ENCODE measurements at places on chromosomes 3 and 15.

- DNase-seq: no peak
Observed at GRCh38 chr3:137669519-137670060, 94.5 kb upstream of the SOX14 start.

- no peak for DNase-seq
Observed at GRCh38 chr3:122435950-122436349, 20.1 kb upstream of the WDR5B start.

GRCh38 chr15:64461721-64462162 is 1.4 kb downstream of the ZNF609 start:
- DNase-seq: no peak

GRCh38 chr3:54878145-54878544 is 49.7 kb downstream of the LRTM1 start:
- no peak for DNase-seq

- no peak for DNase-seq
Observed at GRCh38 chr3:147414390-147415138, 5.4 kb downstream of the ZIC1 start.

DNA sequence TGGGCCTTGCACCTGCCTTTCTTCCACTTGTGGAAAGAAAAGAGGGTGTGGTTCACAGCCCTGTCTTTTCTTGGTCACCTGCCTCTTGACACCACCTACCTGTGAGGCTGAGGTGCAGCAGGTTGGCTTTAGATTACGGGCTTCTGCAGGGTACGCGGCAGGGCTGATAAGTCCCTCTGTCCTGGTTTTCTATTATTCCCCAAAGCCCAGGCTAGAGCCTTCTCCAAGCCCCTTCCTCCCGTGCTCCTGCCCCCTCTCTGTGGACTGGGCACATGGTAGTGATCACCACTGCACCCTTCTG is 44.8 kb upstream of the HACD2 start:
- DNase-seq: no peak

DNA sequence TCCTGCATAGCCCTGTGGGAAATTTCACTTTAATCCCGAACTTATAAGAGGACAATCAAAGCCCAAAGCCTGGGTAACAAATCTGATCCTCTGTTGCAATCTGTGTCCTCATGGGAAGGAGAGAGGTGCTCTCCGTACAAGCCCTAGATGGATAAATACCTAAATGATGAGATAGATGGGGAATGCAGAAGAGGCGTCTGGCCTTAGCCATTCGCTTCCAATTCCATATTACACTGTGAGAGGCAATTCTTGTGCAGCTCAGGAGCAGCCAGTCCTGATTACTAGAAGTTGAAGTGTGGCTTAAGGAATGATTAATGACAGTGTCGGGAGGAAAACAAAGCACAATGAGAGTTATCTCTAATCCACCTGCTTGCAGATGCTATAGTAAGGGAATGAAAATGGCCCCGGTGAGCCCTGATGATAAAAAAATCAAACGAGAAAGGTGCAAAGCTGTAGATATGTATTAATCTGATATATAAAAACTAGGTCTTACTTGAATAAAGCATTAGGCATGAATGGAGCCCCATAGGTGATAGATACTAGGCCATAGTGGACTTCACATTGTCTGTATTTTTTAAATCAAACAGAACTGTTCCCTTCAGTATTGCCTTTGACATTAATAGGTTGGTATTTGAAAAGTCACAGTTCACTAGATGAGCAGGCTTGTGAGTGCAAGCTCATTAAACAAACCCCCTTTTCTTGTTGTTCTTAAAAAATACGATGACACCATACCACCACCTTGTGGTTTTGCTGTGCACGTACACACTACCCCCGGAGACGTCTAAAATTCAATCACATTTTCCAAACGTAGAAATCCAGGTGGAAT is 54.2 kb upstream of the TMCO5A start:
- DNase-seq: no peak

GRCh38 chr3:31341130-31341529 is 191.6 kb upstream of the STT3B start:
- no peak for DNase-seq

DNA sequence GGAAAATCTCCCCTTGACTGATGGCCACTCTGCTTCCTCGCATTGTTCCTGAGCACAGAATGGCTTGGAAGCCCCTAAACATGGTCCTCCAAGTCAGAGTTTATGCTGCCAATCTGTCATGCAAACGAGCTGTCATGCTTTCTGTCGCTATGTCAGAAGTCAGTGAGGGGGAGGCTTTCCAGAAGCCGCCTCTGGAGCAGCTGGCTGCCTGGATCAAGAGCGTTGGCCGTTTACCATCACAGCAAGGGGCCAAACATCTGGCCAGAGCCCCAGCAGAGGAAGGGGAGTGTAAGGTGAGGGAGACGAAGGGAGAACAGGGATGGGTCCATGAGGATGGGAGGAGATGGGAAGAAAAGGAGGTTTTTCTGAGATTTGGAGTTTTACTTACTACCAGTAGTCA is 372.6 kb upstream of the NR2F2 start:
- DNase-seq: no peak

DNA sequence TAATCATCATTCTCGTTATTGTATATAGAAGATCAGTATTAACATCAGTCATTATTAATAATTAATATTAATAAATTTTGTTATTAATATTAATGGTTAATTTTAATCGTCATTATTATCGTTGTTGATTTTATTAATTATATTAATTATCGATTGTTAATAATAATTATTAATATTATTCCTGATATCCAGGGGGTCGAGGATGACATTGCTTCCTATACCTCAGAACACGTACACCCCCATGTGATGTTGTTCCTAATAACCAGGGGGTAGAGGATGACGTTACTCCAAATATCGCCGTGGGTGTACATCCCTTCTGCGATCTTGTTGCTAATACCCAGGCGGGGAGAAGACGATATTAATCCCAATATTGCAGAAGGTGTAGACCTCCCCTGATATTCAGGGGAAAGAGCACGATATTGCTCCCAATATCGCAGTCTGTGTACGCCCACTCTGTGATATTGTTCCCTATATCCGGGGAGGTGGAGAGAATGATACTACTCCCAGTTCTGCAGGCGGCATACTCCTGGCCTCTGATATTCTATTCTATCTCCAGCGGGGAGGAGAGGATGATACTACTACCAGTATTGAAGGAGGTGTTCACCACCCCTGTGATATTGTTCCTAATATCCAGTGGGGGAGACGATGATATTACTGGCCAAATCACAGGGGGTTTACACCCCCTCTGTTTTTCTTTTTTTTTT is 22.3 kb upstream of the BMF start:
- no peak for DNase-seq

- no peak for DNase-seq
Observed at GRCh38 chr15:80317389-80318182, 65.6 kb upstream of the CTXND1 start.

DNA sequence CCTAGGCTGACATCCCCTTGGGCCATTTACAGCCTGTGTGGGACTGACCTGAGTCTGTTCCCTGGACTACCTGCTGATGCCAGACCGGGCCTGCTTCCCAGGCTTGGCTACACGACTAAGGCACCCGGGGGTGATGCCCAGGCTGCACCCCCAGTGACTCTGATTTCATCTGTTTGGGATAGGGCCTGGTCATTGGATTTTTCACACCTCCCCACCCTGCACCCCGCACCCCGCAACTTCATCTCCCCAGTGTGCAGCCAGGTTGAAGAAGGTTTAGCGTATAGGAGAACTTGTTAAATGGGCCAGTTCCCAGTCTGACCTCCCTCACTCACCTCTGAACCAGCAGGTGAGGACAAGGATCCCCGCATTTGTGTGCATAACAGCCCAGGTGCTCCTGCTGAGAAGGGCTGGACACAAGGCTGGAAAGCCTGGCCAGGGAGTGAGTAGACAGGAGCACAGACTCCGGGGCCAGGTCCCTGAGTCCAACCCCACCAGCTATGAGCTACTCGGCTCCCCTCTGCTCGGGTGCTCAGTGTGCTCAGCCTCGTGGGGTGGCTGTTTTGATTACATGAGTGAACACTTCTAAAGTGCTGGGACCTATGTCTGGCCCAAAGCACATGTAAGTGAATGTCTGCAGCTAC is 18.5 kb downstream of the SLC6A20 start:
- DNase-seq: no peak

- no peak for DNase-seq
Observed at GRCh38 chr15:58036579-58036978, 28.9 kb downstream of the ALDH1A2 start.

- no peak for DNase-seq
Observed at GRCh38 chr3:24158761-24159454, 213.8 kb downstream of the NR1D2 start.

DNA sequence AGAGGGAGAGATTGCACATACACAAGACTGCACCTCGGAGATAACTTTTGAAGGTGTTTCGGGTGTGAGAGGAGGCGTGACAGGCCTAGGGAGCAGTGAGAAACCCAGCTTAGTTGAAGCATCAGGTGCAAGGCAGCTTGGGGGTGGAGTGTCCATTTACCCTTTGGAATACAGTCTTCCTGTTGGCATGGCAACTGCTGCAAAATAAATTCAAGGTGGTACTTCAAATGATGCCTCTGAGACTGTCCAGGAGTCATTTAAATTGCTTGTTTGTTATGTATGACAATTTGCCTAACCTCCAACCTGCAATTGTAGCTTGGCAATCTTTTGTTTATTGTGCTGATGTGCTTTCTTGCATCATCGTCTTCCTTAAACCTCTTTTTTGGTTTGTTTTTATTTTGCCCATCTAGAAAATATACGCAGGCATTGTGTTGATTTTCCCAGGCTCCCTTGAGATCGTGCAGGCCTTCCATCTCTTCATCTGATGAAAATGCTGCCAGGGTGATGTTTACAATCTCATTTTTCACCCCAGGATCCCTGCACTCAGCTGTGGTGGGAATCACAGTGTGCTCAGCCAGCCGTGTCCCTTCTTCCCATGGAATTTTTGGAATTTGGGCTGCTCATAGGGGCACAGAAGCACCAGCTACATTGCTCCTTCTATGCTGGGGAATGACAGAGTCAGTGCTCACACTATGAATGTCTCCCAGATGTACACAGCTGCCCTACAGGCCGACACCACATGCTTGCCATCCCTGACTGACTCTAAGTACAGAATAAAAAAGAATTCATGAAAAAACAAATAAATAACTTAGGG is 583.1 kb upstream of the CFAP20DC start:
- no peak for DNase-seq

GRCh38 chr15:29044503-29044901 is 158.7 kb downstream of the APBA2 start:
- DNase-seq: no peak

DNA sequence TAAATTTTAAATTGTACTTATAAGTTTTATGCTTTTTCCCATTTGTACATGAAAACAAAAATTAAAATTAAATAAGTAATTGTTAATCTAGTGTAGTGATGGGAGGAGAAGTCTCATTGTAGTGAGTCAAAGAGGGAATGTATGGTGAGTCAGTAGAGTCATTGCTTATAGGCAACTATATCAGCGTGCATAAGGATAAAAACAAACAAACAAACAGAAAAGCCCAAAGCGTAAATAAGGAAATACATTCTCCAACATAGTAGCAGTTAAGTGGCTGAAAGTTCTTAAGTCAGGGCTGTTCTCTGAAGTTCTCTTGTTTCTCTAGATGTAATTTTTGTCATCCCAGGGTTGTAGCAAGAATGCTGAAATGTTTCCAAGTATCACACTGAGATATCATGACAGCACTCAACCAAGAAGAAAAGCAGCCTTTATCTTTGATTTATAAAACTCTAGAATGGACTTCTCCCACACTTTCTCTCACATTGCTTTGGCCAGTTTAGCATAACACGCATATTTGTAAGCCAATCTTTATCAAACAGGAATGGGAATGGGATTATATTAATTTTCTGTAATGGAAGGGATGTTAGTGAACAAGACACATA is 184.1 kb upstream of the TP63 start:
- no peak for DNase-seq

DNA sequence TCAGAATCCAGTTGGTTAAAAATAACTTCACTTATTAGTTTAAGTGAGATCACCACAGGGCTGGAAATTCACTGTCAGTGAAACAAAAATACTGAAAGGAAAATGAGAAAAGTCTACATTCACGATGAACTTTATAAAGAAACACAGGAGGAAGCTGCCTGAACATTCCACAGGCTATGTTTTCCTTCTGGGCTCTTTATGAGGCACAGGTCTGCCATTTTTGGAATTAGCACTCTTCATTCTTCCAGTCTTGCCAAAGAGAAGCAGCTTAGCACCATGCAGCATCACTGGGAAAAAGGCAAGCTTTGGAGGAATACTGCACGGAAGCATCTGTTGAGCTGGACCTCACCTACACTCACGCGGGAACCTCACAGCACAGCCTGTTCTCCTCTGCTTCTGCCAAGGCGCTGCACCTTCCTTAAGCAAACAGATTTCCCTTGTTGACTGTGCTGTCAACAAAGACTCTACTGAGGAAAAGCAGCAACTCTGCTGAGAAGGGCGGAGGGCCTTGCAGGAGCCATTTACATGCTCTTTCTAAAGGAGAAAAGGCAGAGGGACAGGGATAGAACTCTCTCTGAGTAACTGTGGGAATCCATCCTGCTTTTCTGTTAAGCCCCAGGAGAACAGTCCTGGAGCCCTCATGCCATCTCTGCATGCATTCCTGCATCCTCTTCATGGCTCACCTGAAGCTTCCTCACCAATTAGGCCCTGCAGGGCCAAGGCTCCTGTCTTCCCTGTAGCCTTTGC is 15.7 kb downstream of the SUSD5 start:
- no peak for DNase-seq

- no peak for DNase-seq
Observed at GRCh38 chr3:126376444-126376843, 18.3 kb upstream of the CFAP100 start.

DNA sequence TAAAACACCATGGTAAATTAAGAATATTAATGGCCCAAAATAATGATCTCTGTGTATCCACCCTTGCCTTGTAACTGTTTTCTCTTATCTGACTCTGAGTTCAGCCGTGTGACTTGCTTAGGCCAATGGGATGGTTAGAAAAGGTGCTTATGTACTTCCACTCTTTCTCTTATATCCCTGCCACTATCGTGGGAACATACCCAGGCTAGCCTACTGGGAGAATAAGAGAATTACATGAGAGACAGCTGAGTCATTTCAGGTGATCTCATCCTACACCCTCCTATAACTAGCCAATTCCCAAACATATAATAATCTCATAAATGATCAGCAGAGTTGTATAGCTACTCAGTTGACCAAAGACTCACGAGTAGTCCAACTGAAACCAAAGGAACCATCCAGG is 98.3 kb upstream of the ABI3BP start:
- DNase-seq: no peak

- no peak for DNase-seq
Observed at GRCh38 chr3:156762631-156763185, 63.4 kb upstream of the LEKR1 start.

- no peak for DNase-seq
Observed at GRCh38 chr15:29988701-29989100, 94.1 kb upstream of the GOLGA8J start.

DNA sequence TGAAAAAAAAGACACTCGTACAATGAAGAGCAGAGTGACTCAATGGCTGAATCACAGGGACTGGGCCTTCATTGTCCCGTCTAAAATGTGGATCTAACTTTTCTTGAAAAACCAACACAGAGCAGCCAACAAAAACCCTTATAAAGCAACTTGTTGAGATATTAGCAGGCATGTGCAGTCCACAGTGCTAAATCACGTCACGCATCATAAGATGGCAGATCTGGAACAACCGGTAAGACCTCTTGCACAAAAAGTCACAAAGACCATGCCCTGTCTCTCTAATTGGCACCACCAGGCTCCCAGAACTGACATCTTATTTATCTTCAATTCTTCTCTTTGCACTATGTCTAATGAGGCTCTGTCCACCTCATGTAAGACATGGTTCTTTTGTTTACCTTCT is 177.0 kb downstream of the MAGI1 start:
- no peak for DNase-seq

GRCh38 chr3:105862217-105862616 is 6.6 kb downstream of the CBLB start:
- no peak for DNase-seq

GRCh38 chr3:195403841-195404408 is 38.9 kb downstream of the ACAP2 start:
- no peak for DNase-seq
